AG08396 (cell line): ENCODE measurements at places on chromosomes 12 and 14.

DNA sequence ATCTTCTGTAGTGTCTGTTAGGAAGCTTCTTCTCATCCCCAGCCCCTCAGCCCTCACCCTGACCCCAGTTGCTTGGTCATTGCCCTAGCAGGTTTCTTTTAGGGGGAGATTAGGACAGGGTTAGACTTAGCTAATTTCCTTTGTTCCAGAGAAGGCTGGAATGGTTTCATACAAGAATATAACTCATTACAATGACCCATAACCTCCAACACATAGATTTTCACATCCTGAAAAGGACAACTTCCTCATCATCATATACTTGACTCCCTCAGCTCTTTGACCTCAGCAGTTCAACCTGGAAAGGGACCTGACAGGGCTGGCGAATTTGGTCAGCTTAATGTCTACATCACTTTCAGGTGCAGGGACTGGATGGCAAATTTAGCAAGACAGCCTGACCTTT, 8.0 kb upstream of the BHLHE41 start:
- no peak for DNase-seq

DNA sequence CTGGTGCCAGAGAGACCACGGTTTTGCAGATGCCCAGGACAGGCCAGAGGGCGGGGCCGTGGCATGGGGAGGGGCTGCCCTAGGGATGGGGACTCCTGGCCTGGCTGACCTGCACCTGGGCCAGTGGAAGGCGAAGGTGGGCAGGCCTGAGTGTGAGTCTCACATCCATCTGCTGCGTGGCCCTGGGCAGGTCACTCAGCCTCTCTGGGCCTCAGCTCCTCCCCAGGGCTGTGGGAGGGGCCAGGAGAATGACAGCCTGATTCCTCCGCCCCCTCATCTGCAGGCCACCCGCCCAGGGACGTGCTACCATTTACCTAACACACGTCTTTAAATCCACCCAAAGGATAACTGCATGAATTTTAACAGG, 90.9 kb downstream of the GALNT9 start:
- no peak for DNase-seq

DNA sequence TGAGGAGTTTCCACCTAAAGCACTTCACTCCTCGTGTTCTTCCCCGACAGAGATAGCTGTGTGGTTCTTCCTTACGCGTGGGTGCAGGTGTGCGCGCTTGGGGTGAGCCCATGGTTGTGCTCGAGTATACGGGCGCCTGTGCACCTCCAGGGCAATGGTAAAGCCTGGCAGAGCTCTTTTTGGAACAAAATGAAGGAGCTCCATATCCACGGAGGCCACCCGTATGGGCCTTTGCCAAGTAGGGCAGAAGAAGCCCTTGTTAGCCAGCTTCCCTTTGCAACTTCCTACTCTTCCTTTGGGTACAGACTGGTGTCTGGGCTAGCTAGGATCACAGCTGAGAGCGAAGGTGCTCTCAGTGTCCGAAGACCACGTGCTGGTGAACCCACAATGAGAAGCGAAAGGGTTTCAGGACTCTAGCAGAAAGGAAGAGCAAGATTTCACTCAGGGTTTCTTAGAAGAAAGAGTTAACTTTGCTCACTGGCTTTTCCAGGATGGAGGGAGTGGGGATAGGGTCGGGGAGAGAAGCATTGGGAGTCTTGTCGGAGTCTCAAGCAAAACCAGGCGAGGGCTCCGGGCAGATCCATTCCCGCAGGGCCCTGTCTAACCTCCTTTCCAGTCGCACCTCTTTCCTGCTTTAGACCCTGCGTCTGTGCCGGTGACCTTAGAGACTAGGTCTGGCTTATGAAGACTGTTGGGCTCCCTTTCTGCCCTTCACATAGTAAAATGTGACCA, 960 bp upstream of the LRFN5 start:
- peak; percentile 14 for DNase-seq

DNA sequence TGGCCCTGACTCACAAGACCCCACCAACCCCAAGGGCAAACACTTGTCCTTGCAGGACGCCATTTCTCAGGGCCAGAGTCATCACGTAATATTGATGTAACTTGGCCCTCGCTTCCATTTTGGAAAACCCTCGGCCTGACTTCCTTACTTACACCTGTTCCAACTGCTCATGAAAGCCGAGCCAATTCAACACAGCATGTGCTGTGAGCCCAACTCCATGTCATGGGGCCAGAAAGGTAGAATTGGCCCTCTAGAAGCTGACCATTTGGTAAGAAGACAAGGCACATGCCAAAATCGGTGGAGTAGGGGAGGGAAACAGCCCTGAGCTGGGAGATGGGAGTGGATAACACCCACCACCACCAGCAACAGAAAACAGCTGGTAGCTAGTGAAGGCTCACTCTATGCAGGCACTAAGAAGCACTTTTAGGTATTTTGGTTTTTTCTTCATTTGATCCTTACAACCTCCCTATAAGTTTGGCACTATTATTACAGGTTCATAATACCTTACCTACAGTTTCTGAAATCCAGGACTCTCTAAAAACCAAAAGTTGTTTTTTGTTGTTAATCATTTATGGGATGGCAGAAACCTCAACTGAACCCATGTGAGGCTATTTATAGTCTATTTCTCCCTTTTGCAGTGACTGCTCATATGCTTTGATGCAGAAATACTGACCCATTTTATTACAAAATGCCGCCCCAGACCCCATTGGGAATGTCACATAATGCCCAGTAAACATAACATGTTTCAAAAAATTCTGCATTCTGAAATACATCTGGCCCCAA, 6.5 kb downstream of the TTC7B start:
- DNase-seq, result no peak

DNA sequence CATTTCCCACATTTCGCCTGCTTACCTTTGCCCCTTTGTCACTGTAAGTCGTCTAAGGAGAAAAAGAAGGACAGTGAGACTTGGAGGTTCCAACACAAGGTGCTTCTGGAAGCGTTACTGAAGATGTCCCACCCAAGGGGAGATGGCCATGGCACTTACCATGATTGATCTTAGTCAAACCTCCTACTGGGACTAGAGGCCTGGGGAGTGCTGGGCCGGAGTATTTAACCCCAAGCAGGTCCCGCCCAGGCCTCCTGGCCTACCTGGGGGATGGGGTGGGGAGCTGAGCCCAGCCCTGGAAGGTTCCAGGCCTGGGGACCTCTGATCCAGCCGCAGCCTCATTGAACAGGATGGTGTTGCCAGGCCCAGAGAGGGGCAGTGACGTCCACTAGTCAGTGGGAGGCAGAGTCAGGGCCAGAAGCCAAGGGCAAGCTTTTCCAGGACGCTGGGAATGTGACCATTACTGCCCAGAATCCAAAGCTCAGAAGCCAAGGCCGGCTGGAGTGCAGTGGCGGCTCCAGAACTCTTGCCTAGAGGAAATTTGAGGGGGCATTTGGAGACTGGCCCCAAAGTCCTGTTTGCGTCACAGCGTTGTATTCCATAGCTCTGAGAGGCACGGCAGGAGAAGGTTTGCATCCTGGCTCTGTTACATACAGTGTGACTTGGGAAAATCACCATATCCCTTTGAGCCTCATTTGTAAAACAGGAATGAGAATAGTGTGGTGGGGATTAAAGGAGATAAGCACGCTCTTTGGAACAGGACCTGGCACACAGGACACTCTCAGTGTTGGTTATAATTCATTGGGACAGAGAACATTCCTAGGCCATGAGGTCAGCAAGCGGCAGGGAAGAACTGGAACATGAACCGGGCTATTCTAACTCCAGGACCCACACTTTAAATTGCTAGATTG, at the start of gene HPD:
Gene HPD (minus strand): TSS at position 198 of the 911 bp plus-strand sequence. CDS start 36 bp downstream, at position 162.
- DNase-seq, result peak; percentile 75

DNA sequence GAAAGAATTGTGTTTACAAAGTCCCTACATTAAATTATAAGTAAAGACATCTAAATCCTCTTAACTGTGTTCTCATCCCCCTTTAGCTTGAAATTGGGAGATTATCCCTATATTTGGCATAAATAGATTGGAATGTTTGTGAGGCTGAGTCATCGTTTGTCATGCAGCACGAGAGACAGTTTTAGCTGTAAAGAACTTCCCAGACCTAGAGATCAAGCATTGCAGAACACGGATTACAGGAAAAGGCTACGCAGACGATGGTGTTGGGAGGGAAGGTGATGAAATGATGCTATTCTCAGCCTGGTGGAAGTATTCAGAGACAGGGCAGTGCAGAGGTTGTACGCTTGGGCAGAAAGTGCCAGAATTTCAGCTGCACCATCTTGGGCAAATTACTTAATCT, 93.8 kb downstream of the PTPRB start:
- DNase-seq, result peak; percentile 25

DNA sequence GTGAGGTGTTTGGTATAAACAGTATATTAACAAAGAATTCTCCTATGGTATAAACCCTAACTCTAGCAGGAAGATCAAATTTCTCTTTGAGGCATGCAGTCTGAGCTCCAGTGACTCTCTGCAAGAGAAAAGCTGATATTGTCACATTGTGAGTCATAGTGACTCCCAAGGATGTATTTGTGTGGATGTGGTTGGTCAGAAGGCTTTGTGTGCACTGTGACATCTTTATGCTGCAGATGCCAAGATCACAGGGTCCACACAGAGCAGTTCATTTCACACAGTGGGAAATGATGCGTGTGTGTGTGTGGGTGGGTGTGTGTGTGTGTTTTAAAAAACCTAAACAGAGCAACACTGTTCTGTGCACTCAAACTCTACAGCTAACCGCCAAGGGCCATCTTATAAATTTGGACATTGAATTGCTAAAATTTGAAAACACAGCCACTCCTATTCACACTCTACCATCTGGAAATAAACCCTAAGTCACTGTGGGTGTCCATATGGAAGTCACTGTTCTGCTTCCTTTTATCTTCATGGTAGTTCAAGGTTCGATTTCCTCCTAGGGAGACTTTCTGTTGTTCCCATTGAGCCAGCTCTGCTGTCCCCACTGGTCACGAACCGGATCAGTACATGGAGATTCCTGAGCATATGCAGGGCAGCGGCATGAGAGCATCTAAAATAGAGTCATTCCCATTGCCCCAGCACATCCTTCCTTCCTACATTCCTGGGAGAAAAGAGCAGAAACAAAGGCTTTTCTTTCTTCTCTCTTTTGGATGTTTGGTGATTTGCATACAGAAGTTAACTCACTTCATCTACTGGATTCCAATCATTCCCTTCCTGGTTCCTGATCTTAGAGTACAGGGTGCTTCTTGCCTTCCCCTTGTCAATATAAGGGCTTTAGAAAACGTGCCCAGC, 727.6 kb downstream of the DIO2 start:
- peak; percentile 39 for DNase-seq

- peak; percentile 75 for DNase-seq
Measured at GRCh38 chr12:94532490-94533422, 73.1 kb upstream of the CEP83 start.
